Hippocampal formation (tissue), 2 donors: ENCODE measurements at places on chromosomes 6 and 20.

- no peak for DNase-seq
Measured at GRCh38 chr20:24984961-24985640, 7.5 kb downstream of the APMAP start.

- DNase-seq = no peak
Measured at GRCh38 chr6:4017058-4017739, 61.7 kb downstream of the FAM217A start.

DNA sequence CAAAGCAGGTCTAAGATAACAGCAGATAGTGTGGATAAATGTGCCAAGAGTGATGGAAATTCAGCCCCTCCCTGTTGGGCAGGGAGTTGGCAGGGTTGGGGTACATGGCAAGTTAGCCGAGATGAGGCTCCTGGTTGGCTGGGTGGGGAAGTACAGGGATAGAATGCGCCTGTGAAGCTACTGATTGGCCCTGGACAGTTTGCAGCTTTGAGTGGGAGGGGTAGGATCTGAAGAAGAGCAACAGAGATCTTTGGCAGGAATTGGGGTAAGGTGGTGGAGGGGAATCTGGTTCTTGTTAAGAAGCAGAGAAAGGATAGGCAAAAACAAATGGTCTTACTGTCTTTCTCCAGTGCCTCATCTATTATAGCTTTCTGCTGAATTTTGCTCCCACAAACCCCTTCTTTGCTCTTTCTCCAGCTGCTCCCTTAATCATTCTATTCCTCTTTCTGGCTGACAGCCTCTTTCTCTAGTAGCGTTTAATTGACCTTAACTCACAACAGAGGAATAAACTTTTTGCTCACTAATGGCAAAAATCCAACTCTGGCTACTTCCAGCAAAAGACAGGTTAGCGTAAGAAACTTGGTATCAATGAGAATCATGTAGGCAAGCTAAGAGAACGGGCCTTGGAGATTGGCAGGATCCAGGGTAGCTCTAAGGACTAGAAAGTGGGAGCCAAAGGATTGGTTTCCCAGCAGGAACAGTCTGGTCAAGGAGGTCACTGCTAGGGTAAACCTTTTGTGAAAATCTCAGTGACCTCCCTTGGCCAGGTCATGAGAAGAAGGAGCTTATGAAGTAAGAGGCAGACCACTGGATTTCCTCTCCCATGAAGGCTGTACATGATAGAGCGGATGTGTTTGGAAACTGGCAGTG is 86.3 kb upstream of the CARMIL1 start:
- no peak for DNase-seq

DNA sequence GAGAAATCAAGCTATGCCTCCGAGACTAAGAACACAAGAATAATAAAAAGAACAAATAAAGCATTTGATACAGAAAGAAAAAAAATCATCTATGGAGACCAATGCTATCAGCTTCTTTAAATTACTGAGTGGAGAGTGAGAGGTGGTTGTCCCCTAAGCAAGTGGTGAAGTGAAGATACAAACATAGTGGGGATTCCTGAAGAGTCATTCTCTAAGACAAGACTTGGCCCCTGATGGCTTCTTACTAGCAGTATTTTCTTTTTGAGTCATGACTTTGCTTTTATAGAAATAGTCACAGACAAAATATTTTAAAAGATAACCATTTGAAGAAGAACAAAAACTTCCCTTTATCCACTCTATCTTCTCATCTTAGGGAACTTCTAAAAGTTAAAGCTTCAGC is 261.4 kb upstream of the PRDM1 start:
- no peak for DNase-seq

DNA sequence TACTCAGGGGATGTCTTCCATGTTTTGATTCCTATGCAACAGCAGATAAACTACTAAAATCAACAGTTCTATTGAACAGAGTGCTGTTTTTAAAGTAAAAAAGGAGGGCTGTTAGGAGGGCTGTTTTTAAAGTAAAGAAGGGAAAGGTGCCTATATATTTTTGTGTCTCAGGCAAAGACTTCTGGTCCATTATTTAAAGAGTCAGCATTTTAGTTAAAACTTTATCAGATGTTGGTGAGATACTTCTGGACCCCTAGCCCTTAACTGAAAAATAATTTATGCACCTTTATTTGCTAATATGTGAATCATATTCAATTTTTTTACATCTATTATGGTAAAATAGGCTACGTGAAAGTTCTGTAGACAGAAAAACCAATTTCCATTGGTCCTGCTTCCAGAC is 144.8 kb downstream of the MOXD1 start:
- DNase-seq = no peak

- no peak for DNase-seq
Measured at GRCh38 chr6:90000864-90001731, 106.8 kb downstream of the GJA10 start.

GRCh38 chr6:33878562-33878961 is 74.8 kb upstream of the MLN start:
- no peak for DNase-seq

DNA sequence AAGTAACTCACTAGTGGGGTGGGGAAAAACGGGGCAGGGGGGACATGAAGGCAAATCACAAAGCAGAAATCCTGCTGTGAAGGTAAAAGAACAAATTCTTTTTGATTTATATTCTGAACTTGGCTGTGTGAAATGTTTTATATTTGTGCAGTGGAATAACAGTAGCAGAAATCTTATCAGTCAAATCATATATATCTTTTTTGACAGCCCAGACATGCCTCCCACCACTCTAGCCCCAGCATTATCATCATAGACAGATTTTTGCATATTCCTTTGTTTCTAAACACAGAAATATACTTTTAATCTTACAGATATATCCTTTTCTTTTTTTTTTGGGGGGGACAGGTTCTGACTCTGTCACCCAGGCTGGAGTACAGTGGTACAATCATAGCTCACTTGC is 97.4 kb downstream of the PREP start:
- DNase-seq = no peak

DNA sequence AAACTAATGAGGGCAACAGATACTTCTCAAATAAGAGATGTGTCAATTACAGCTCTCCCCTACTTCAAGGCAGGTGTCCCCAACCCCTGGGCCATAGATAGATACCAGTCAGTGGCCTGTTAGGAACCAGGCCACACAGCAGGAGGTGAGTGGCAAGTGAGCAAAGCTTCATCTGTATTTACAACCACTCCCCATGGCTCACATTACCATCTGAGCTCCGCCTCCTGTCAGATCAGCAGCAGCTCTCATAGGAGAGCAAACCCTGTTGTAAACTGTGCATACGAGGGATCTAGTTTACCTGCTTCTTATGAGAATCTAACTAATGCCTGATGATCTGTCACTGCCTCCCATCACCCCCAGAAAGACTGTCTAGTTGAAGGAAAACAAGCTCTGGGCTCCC is 422.1 kb downstream of the GJA1 start:
- DNase-seq = no peak

DNA sequence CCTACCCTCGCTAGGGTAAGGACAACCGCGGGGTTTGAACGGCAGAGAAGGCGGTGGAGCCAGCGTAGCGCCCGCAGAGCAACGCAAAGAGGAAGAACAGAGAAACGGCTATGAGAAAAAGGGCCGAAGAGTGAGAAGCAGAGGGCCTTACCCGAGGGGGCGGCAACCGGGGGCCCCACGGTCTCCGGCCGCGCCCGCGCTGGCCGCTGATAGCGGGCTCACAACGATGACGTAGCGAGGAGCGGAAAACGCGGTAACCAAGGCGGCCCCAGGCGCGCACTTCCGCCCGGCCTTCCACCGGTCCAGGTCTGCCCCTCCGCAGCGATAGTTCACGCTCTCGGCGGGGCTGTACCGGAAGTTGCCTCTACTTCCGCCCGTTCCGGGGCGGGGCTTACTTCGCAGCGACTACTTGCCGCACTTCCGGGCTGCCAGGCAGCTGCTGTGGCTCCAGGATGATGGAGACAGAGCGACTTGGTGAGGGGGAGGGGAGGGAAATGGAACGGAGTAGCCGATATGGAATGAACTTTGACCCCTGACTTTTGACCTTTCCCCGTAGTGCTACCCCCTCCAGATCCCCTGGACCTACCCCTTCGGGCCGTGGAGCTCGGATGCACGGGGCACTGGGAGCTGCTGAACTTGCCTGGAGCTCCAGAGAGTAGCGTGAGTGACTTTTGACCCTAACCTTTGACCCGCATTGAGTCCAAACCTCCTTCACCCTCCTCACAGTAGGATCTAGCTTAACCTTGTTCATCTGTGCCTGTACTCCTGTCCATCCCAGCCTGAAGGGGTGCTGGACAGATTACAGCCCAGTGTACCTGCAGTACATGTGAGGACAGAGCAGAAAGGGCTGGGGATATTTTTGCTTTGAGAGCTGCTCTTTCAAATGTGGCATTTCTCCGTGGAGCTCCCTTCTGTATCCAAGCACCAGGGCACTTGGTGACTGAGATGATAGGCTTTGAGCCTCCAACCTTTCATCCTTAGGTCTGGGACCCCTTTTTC is at the start of the genes NELFE and SKIC2:
NELFE (minus strand) TSS at position 231 of the 999 bp plus-strand sequence. CDS start 525 bp downstream, outside the sequence.
SKIC2 (plus strand) TSS at position 435 of the 999 bp plus-strand sequence; CDS start at position 453, 18 bp downstream.
- peak; percentile 98 for DNase-seq

DNA sequence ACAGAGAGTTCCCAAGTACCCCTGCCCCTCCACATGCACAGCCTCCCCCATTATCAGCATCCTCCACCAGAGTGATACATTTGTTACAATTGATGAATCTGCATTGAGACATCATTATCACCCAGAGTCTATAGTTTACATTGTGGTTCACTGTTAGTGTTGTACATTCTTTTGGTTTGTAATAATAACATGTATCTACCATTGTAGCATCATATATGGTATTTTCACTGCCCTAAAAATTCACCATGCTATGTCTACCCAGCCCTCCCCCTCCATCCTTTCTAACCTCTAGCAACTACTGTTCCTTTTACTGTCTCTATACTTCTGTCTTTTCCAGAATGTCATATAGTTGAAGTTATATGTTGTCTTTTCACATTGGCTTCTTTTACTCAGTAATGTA is 273.9 kb upstream of the RNF217 start:
- DNase-seq = no peak

- no peak for DNase-seq
Measured at GRCh38 chr6:53115741-53116140, 32.9 kb downstream of the GCM1 start.

GRCh38 chr20:48348022-48348421 is 479.8 kb downstream of the PREX1 start:
- DNase-seq = no peak

DNA sequence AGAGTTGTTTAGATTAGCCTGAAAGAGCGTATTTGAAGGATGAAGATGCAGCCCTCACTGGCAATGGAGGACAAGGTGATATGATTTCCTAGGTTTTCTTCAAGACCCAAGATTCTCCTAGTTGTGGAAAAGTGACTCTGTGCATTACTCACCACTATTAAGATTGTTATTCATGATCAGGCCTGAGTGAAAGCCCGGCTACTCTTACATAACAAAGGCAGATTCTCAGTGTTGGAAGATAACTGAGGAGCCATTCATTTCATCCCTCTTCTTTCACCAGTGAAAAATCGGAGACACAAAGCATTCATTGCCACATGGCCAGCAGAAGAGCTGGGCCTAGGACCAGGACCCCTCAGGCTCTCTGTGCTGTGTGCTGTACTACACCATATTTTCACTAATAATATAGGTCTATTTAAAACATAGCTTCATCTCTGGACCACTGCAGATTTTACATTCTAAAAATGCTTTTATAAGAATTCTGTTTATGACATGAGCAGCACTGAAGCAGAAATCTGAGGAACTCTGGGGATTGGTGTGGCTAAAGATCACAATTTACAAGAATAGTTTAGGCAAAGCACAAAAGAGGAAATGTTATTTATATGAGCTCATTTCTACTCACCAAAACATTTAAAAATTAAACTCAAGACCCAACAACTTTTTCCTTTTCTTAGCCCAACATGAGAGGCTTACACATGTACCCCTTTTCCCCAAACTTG is 181.9 kb upstream of the CCN2 start:
- peak; percentile 18 for DNase-seq

DNA sequence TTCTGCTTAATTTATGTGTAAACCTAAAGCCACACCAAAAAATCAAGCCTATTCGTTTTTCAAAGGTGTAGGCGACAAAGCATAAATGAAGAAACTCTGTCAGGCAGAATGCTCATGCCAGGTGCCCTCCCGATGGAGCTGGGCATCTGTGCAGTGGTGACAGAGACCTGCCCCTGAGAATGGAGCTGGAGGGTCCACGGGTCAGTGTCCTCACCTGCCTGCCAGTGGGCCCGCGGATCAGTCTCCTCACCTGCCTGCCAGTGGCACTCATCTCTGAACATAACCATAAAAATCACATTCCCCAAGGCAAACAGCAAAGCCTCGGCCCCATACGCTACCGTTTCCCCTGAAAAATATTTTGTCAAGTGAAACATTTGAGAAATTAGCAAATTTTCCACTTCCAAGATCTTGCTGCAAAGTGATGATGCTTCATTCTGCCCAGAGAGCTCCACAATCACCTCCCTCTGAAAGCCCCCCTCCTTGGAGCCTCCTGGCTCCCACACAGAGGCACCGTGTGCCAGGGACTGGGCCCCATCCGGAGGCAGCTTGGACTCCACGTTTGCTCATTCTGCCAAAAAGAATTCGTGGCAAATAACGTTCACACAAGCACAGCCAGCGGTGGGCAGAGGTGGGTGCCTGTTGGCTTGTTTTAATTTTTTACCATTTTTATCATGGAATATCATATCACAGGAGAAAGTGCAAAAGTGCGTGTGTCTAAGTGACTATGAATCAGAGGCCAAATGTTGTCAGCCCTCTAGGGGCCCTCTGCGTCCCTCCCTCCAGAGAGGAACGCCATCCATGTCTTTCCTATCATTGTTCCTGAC is 88.8 kb downstream of the YTHDF1 start:
- DNase-seq = no peak

DNA sequence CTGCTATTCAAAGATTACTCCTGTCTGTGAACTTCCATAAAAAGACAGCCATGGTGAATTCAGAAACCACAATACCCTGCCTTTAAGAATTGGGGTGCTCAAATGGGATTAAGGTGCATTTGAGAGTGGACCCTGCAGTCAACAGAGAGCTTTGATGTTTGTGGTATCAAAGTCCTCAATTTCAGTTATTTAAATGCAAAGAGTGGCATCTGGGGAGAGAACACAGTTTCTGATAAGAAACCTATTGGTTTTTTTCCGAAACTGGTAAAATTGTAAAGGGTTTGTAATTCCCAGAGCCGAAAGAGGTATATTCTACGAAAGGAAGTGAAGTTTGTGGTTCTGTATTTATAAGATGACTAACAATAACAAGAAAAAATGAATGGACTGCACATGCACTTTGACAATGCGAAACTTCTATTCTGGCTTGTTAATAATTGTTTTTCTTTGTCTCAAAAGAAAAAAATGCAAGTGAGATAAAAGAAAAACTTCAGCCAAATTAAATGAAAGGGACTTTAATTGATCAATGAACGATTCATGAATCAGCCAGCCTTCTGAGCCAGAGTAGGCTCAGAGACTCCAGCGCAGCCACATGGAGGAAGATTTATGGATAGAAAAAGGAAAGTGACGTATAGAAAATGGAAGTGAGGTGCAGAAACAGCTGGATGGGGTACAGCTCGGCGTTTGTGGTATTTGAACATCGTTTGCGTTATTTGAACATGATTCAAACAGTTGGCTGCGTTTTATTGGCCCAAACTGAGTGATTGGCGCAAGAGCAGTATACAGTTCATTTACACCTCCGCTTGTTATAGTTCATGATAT is 70.5 kb upstream of the DUSP22 start:
- no peak for DNase-seq

- DNase-seq = no peak
Measured at GRCh38 chr6:14968056-14968637, 277.7 kb upstream of the JARID2 start.

GRCh38 chr6:139736325-139736906 is 362.0 kb upstream of the CITED2 start:
- no peak for DNase-seq
